ENCODE measurements at places on chromosomes 11 and 22.

DNA sequence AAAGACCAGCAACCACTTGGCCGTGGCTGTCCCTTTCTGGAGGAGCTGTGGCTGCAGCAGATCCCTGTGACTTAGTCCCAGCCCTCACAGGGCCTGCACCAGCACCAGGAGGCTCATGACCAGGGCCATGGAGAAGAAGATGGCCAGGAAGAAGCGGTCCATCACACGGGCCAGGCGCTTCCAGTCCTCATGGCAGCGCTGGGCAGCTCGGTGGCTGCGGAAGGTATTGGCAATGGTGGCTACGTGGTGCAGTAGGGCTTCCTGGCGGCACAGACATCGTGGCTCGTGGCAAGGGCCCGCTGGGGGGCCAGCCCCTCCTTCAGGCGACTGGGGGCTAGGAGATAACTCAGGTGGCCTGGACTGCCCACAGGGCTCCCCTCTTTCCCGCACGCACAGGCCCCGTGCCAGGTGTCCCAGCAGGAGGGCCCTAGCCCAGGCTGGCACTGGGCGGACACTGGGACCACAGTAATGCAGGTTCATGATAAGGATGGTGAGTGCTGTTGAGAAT is 5.1 kb downstream of the CHRNA10 start:
- DNase-seq = no peak

GRCh38 chr11:121648306-121648705 is 195.5 kb upstream of the SORL1-AS1 start:
- no peak for DNase-seq

- no peak for DNase-seq
Observed at GRCh38 chr11:31442086-31442485, 67.3 kb downstream of the IMMP1L start.

GRCh38 chr11:69521457-69521856 is 40.0 kb downstream of the LINC01488 start:
- DNase-seq = no peak

DNA sequence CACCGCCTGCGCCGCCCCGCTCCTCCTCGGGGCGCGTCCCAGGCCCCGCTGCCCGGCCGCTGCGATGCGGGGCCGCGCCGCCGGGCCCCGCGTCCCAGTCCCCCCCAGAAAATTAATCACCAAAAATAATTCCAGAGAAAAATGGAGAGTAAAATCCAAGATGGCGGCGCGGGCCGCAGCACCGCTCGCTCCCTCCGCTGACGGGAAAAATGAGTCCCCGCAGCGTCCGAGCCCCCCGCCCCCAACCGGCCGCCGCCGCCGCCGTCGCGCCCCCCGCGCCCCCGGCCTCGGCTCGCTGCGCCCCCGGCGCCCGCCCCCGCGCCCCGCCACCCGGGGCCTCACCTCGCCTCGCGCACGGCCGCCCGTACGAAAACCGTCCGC is at the start of gene KMT5B:
KMT5B (minus strand) TSS at position 162 of the 381 bp plus-strand sequence. CDS start 23,220 bp downstream, outside the sequence.
- no peak for DNase-seq

DNA sequence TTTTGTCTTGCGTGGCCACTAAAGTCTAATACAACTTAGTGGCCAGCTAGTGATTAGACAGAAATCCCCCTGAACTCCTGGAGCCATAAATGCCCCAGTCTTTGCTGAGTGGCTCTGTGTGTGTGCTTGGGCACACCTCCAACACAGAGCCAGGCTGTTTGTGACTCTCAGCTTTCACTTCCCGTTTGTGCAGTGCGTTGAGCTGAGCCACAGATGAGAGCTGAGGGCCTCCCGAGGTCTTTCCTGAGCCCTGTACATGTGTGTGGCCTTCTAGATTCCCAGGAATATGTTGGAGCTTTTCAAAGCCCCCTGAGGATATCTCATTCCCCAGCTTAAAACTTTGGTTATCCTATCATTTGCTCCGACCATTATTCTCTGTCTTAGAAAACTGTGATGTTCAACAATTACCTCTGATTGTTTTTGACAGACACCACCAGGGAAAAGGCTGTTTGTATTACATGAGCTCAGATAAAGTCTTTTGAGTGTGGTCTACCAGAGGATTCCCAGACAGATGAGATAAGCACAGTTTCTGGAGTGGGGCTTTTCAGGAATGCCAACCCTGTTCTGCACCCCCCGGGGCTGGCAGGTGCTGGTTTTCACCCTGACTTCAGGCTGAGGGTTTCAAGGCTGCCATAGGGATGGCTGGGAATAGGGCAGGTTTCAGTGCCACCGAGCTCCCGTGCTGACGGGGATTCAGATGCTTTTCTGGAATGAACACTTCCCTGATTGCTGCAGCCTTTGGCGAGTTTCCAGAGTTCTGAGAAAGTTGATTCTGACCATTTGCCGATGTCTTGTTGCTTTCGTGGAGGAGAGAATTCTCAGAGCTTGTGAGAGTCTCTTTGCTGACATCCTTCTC is 23.8 kb downstream of the IGHMBP2 start:
- no peak for DNase-seq

DNA sequence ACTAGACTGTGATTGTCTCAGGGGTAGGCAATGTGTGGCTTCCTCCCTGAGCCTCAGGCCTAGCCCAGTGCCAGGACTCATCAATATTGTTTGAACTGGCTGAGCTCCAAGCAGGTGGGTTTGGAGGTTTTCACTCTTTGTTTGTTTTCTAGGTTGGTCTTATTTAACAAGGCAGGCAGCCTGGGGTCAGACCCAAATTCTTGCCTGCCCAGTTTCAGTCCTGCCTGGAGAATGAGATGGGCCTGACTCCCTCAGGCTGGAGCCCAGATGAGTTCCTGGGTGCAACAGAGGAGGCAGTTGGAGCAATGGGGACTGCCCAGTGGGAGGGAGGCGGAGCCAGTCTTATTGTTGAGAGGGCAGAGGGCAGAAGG is 28.3 kb upstream of the TP53I11 start:
- DNase-seq = no peak

- no peak for DNase-seq
Observed at GRCh38 chr22:43217285-43218030, 30.5 kb upstream of the TTLL12 start.

DNA sequence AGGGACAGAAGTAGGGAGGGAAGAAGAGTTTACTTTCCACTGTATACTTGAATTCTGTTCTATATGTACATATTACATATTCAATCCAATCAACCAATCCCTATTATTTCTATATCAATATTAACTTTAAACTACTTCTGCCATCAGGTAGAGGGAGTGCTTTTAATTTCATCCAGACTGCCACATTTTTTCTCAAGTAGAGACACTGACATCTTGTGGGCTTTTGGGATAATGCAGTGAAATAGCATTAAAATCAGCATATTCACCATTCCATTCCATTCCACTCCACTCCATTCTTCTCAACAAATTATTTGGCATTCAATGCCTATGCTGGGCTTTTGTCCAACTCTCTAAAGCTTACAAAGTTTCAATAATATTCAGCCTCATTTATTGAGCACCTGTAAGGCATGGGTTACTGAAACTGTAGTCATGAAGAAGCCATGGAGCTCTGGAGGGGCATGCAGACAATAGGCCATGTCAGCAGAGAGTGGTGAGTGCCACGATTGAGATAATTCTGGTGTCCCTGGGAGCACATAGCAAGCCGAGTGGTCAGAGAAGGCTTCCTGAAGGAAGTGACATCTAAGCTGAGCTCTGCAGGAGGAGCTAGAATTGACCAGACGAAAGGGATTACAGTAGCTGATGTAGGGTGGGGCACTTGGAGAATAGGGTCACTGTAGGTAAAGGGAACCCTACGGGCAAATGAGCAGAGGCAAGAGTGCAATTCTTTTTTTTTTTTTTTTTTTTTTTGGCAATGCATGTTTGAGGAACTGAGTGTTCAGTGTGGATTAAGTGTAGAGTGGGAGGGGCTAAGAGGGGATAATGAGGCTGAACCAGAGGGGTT is 12.8 kb upstream of the CLPB start:
- no peak for DNase-seq

- DNase-seq = no peak
Observed at GRCh38 chr11:134846328-134847082, 434.5 kb upstream of the B3GAT1 start.

GRCh38 chr11:27710536-27710935 is 10.3 kb upstream of the BDNF start:
- DNase-seq = no peak

- no peak for DNase-seq
Observed at GRCh38 chr11:11577251-11577855, 44.5 kb downstream of the GALNT18 start.

GRCh38 chr11:15127341-15127740 is 12.6 kb downstream of the INSC start:
- DNase-seq = no peak

- DNase-seq = no peak
Observed at GRCh38 chr22:38471237-38471636, 3.3 kb downstream of the KDELR3 start.

GRCh38 chr11:66489636-66490035 is 9.4 kb downstream of the DPP3 start:
- no peak for DNase-seq

DNA sequence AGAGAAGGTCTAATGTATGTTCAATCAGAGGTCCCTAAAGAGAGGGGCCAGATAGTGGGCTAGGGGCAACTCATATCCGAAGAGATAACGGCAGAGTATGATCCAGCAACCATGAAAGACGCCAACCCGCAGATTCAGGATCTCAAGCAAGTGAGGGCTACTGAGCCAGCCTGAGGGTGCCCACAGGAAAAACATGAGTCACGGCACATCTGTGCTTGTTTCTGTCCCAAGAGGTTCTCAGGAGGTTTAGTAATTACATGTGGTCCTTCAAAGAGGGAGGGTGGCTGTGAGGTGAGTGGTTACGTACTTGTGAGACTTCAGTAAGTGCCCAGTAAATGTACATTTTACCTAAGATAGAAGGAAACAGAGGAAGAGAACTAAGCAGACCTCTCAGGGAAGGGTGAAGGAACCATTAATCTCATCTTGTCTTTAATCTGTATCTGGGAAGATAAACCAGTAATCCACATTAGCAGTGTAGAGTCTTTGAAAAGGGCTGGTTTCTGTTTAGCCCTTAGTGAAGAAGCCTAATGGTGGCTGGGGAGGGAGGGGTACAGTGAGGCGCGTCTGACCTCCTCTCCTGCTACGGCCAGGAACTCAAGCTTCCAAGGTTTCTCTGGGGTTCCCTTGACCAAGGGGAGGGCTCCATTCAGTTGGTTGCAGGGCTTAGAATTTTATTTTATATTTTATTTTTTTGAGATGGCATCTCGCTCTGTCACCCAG is 10.2 kb downstream of the SIRT3 start:
- no peak for DNase-seq

DNA sequence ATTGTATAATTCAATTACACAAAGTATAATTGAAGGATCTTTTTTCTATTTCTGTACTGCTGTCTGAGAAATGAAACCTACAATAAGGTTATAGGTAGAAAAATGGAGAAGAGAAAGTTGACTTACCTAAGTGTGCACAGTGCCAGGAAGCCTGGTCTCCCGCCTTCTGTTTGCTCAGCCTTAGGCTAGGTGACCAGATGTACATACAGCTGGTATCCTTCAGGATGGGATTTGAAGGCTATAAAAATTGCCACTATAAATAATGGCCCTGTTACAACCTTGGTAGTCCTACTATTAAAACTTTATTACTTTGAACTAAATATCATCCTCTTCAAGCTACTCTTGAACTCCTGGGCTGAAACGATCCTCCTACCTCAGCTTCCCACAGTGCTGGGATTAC is 19.7 kb downstream of the OR51E2 start:
- DNase-seq = no peak

GRCh38 chr11:69943506-69943905 is 124.3 kb upstream of the FGF3 start:
- no peak for DNase-seq

DNA sequence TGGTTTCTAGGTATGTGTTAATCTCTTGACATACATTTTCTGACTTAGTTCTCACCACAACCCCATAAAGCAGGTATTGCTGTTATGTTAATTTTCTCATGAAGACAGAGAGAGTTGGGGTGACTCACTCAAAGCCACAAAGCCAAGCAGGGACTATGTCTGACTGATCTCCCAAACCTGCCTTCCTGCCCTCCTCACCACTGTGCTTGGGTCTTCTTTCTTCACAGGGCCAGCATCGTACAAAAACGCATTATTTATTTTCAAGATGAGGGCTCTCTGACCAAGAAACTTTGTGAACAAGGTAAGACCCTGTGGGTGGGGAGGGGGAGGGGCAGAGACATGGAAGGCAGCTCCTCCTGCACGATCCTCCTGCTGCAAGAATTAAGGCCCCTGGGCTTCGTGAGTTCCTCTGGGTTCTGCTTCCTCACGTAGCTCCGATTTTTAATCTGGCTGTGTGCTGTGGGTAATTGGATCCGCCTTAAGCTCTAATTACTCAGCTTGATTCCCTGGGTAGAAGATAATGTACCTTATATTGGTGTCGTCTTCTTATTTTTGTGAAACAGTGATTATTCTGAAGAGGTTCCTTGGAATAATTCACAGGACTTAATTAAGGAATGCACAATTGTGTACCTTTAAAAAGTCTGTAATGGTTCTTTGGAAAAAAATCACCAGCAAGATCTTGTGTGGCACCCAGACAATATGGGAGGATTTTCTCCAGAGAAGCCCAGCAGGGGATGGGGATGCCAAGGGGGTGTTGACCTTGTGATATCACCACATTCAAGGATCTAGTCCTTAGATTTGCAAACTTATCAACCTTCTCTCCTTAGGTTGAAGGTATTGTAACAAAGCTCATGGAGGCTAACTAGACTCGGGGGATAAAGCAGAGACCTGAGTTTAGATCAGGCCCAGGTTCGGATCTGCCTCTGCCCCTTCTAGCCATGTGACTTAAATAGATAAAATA is 112.9 kb downstream of the SPON1 start:
- no peak for DNase-seq

DNA sequence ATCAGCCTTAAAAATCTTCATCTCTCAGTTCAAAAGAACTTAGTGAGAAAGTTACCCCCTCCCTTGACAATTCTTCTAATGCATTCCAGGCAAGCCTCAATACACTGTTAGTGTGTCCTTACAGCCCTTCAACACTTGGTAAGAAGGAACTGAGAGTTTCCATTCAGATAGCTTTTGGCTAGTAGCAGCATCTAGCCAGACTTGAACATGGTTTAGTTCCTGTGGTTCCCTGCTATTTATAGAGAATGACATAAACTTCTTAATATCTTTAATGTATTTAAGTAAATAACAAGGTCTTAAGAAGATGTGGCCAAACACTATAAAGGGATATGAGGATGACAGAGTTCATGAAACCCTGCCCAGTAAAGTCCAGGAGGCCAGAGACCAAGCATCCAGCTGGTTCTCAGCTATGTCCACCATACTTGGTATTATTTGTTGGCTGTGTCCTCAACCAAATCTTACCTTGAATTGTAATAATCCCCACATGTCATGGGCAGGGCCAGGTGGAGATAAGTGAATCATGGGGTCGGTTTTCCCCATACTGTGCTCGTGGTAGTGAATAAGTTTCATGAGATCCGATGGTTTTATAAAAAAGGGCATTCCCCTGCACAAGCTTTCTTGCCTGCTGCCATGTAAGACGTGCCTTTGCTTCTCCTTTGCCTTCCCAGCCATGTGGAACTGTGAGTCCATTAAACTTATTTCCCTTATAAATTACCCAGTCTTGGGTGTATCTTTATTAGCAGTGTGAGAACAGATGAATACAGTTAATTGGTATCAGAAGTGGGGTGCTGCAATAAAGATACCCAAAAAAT is 132.4 kb downstream of the LARGE1 start:
- DNase-seq = no peak
